ENCODE measurements at places on chromosomes 7 and 10. TPM values are rescaled to one million over a fixed set of nuclear protein-coding genes. Genes with fewer than 3 reads are reported as not detected.

- no peak overlapping the region for H3K4me3 ChIP-seq
- H3K36me3 ChIP-seq: no peaks in the 10 kb centered on the region
- H3K27me3 ChIP-seq: no peaks in the 10 kb centered on the region
- no peak overlapping the region for H3K27ac ChIP-seq
- peaks cover 27% of the 10 kb centered on the region for H3K4me1 ChIP-seq
- no peak for DNase-seq
Observed at GRCh38 chr10:104340111-104340526, 1.9 kb upstream of the ITPRIP start.

- no peaks in the 10 kb centered on the region for H3K4me1 ChIP-seq
- no peaks in the 10 kb centered on the region for H3K36me3 ChIP-seq
- DNase-seq: no peak
- H3K27me3 ChIP-seq: no peaks in the 10 kb centered on the region
- no peak overlapping the region for H3K4me3 ChIP-seq
Observed at GRCh38 chr10:45034301-45034700, 33.6 kb downstream of the ZNF22 start.

- no peak overlapping the region for H3K4me3 ChIP-seq
- H3K36me3 ChIP-seq: peaks cover 5% of the 10 kb centered on the region
- no peaks in the 10 kb centered on the region for H3K27me3 ChIP-seq
- no peak for DNase-seq
- H3K27ac ChIP-seq: no peak overlapping the region
- H3K4me1 ChIP-seq: no peaks in the 10 kb centered on the region
Observed at GRCh38 chr7:75971961-75972763, 22.2 kb downstream of the TMEM120A start.

- no peaks in the 10 kb centered on the region for H3K36me3 ChIP-seq
- no peak for DNase-seq
- no peak overlapping the region for H3K4me3 ChIP-seq
- no peaks in the 10 kb centered on the region for H3K4me1 ChIP-seq
- H3K27me3 ChIP-seq: no peaks in the 10 kb centered on the region
Observed at GRCh38 chr10:14681305-14681704, 93.4 kb downstream of the FAM107B start.

DNA sequence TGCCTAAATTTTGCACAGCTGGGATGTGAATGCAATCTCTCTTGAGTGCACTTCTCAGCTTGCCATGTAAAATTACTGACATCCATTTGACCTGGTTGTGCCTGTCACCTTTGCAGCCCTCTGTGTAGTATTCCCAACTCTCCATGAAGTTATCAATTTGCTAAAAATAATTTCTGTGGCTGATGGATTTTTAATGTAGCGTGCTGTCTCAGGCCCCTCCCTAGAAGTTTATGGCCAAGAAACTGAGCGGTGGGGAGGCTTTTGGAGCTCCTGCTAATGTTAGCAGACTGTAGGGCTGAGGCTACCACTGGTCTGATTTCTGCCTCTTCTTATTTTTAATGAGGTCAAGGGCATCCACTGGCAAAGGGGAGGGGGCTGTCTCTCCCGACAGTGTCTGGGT lies 577.0 kb upstream of the DPP6 start:
- H3K27ac ChIP-seq: no peak overlapping the region
- no peak overlapping the region for H3K4me3 ChIP-seq
- no peaks in the 10 kb centered on the region for H3K36me3 ChIP-seq
- no peak for DNase-seq
- H3K27me3 ChIP-seq: no peaks in the 10 kb centered on the region

DNA sequence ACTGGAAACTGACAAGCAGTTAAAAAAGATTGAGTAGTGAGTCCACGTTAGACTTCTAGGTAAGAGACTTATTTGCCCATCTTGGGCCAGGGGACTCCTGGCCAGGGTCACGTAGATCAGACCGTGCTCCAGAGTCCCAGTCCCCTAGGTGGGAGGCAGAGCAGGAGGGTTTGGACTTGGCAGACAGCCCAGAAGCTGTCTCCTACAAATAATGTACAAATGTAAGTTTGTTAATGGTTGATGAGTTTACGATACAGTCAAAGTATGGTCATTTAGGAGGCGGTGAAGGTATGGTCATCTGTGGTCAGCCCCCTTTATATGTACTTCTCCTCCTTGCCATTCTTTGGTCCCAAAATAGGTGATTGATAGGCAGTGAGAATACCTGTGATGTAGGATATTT lies 28.2 kb downstream of the INPP5F start:
- H3K27me3 ChIP-seq: no peaks in the 10 kb centered on the region
- no peak overlapping the region for H3K4me3 ChIP-seq
- no peak for DNase-seq
- no peaks in the 10 kb centered on the region for H3K36me3 ChIP-seq
- H3K4me1 ChIP-seq: no peaks in the 10 kb centered on the region

DNA sequence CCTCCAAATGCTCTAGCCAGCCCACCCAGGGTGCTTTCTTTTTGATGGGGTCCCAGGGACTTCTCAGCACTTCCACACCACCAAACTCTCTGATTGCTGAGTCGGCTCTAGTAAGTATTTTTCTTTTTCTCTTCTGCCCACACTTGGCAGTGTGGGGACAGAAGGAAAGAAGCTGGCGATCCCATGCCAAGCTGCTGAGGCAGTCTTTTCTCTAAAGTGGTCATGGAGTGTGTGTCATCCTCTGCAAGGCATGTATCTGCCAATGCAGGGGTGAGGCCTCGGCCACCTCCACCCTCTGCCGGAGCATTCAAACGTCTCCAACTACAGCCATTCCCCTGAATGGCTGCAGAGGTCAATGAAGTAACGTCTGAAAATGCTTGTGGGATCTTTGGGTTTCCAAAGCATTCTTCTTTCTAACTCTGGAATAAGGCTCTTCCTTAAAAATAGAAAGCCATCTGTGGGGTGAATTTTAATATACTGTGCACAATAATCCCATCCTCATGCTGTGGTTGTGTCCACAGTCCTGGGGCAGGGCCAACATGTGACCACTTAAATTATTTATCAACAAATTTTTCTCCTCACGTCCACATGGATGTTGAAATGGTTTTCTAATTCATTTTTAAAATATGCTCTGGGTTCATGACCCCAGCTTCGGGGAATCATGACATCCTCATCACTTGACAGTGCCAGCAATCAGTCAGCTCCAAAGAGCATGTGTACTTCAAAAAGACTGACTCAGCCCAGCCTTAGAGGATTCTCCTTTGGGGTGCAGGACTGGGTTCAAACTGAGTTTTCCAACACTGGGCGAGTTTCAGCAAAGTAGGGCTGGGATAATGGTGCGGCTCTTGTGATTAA lies 171.3 kb upstream of the ITGB1 start:
- no peak overlapping the region for H3K4me3 ChIP-seq
- DNase-seq: no peak
- no peaks in the 10 kb centered on the region for H3K36me3 ChIP-seq
- H3K4me1 ChIP-seq: peaks cover 19% of the 10 kb centered on the region
- no peaks in the 10 kb centered on the region for H3K27me3 ChIP-seq
- H3K27ac ChIP-seq: peak overlapping the region; percentile 48

- H3K4me3 ChIP-seq: no peak overlapping the region
- no peak for DNase-seq
- no peak overlapping the region for H3K27ac ChIP-seq
- no peaks in the 10 kb centered on the region for H3K36me3 ChIP-seq
Observed at GRCh38 chr10:131993275-131993674, 11.6 kb upstream of the BNIP3 start.

- H3K27me3 ChIP-seq: no peaks in the 10 kb centered on the region
- H3K27ac ChIP-seq: no peak overlapping the region
- H3K36me3 ChIP-seq: no peaks in the 10 kb centered on the region
- no peak overlapping the region for H3K4me3 ChIP-seq
- DNase-seq: no peak
Observed at GRCh38 chr7:155832581-155832981, 20.3 kb upstream of the SHH start.

- no peaks in the 10 kb centered on the region for H3K36me3 ChIP-seq
- no peak overlapping the region for H3K4me3 ChIP-seq
- no peak overlapping the region for H3K27ac ChIP-seq
- no peaks in the 10 kb centered on the region for H3K4me1 ChIP-seq
- no peaks in the 10 kb centered on the region for H3K27me3 ChIP-seq
- no peak for DNase-seq
Observed at GRCh38 chr7:41732843-41733306, 30.0 kb upstream of the INHBA start.

- DNase-seq: no peak
- no peaks in the 10 kb centered on the region for H3K36me3 ChIP-seq
- peaks cover 11% of the 10 kb centered on the region for H3K27me3 ChIP-seq
Observed at GRCh38 chr10:130998642-130999041, 312.9 kb downstream of the TCERG1L start.

GRCh38 chr10:121309164-121309563 lies 289.1 kb downstream of the FGFR2 start:
- no peaks in the 10 kb centered on the region for H3K27me3 ChIP-seq
- H3K4me1 ChIP-seq: no peaks in the 10 kb centered on the region
- no peak overlapping the region for H3K4me3 ChIP-seq

GRCh38 chr10:43197834-43198681 lies 59.8 kb downstream of the CSGALNACT2 start:
- H3K27ac ChIP-seq: no peak overlapping the region
- no peak overlapping the region for H3K4me3 ChIP-seq
- H3K36me3 ChIP-seq: peaks cover 6% of the 10 kb centered on the region
- no peaks in the 10 kb centered on the region for H3K4me1 ChIP-seq
- DNase-seq: no peak

GRCh38 chr10:109824206-109824605 lies 99.1 kb downstream of the XPNPEP1 start:
- H3K27ac ChIP-seq: no peak overlapping the region
- no peaks in the 10 kb centered on the region for H3K27me3 ChIP-seq
- no peak overlapping the region for H3K4me3 ChIP-seq
- no peaks in the 10 kb centered on the region for H3K36me3 ChIP-seq
- no peaks in the 10 kb centered on the region for H3K4me1 ChIP-seq
- no peak for DNase-seq

GRCh38 chr7:138889582-138890498 lies 91.3 kb downstream of the KIAA1549 start:
- peaks cover 3% of the 10 kb centered on the region for H3K4me1 ChIP-seq
- no peaks in the 10 kb centered on the region for H3K36me3 ChIP-seq
- no peak overlapping the region for H3K27ac ChIP-seq
- DNase-seq: no peak
- H3K27me3 ChIP-seq: no peaks in the 10 kb centered on the region

DNA sequence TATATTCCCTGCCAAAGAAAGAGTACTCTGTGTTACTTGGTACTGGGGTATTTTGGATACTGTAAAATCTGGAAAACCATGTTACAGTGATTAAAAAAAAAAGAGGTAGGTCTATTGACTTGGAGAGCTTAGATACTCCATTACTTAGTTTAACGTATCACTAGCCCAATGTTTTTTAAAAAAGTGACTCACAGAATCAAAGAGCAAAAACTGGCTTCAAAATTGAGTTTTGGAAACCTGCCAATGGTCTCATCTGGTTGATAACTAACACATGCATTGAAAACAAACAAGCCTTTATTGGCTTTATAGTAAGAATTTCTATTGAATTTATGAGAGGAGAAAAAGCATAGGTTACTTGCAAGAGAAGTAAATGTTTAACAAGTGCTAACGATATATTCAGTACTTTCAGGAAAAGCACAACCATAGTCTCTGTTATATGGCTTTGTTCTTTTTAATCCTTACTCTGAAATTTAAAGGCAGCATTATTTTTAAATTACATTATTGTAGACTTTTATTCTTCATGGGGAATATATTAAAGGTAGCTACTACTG lies 563.3 kb upstream of the SORCS1 start:
- no peaks in the 10 kb centered on the region for H3K4me1 ChIP-seq
- H3K27me3 ChIP-seq: no peaks in the 10 kb centered on the region
- no peak overlapping the region for H3K27ac ChIP-seq
- H3K36me3 ChIP-seq: no peaks in the 10 kb centered on the region
- no peak overlapping the region for H3K4me3 ChIP-seq

- DNase-seq: no peak
- H3K27ac ChIP-seq: no peak overlapping the region
- H3K4me3 ChIP-seq: no peak overlapping the region
- peaks cover 15% of the 10 kb centered on the region for H3K36me3 ChIP-seq
- peaks cover 14% of the 10 kb centered on the region for H3K4me1 ChIP-seq
Observed at GRCh38 chr10:29546773-29547313, 87.9 kb downstream of the SVIL start.

GRCh38 chr10:115514895-115515294 lies 421.7 kb downstream of the ATRNL1 start:
- H3K36me3 ChIP-seq: no peaks in the 10 kb centered on the region
- no peaks in the 10 kb centered on the region for H3K4me1 ChIP-seq
- H3K27ac ChIP-seq: no peak overlapping the region
- H3K4me3 ChIP-seq: no peak overlapping the region
- H3K27me3 ChIP-seq: no peaks in the 10 kb centered on the region

- no peak for DNase-seq
- H3K36me3 ChIP-seq: no peaks in the 10 kb centered on the region
- no peak overlapping the region for H3K4me3 ChIP-seq
- H3K27me3 ChIP-seq: peaks cover 22% of the 10 kb centered on the region
Observed at GRCh38 chr10:103818105-103818504, 37.3 kb downstream of the SH3PXD2A start.

DNA sequence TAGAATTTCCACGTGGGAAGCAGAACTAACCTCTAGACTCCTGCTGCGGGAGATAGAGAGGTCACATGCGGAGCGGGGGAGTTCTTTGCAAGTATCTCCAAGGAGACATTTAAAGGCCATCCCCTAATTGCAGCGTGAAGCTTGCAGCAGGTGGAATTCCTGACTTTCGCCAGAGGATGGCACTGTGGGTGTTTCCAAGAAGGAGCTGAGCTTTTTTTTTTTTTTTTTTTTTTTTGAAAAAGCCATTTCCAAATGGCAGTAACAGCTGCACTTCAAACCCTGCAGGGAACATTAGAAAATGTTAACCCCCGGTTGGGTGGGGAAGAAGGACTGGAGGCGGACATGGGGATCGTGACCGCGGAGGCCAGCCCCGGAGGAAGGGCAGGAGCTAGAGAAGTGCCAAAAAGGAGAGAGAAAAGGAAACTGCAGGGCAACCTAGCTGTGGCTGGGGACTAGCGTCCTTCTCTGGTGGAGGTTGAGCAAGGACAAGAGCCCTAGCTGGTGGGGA lies 487.7 kb downstream of the TYW1 start:
- no peak overlapping the region for H3K27ac ChIP-seq
- no peak overlapping the region for H3K4me3 ChIP-seq
- no peak for DNase-seq
- no peaks in the 10 kb centered on the region for H3K36me3 ChIP-seq
- no peaks in the 10 kb centered on the region for H3K27me3 ChIP-seq

GRCh38 chr10:96708456-96708855 lies 11.9 kb downstream of the PIK3AP1 start:
- DNase-seq: no peak
- no peaks in the 10 kb centered on the region for H3K36me3 ChIP-seq
- H3K27me3 ChIP-seq: no peaks in the 10 kb centered on the region
- H3K4me3 ChIP-seq: no peak overlapping the region

Gene HOXA5
- total RNA-seq: not detected

Gene ZNF438
- total RNA-seq: 3.5 TPM

Gene SCIN
- total RNA-seq: 0.05 TPM

Gene FAM3C
- 21.8 TPM for total RNA-seq

Gene SEPTIN7
- total RNA-seq: 181 TPM

Gene PDE1C
- not detected for total RNA-seq

Gene CTAGE4
- total RNA-seq: 0.41 TPM

Gene SKIDA1
- total RNA-seq: 0.57 TPM

Gene AKR1D1
- not detected for total RNA-seq

Gene KLF14
- total RNA-seq: not detected

Gene SPAM1
- not detected for total RNA-seq

Gene MTURN
- total RNA-seq: 21.9 TPM
